ENCODE measurements at places on chromosomes 4 and X.

DNA sequence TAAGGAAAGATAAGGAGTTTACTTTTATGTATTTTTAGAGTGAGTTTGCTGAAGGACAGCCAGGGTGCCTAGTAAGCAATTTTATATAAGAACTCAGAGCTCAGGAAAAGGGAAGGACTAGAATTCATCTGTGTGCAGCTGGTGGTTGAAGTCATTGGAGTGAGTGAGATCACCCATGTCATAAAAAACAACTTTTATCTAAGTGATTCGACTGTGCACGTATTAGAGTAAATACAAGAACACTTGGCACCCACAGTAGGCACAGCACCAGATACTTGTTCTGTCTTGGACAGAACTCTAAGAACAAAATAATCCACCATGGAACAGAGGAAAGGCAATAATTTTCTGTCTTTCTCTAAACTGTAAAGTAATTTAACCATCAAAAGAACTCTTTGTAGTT, 31.6 kb downstream of the SYNPO2 start:
- peak; percentile 10 for DNase-seq

DNA sequence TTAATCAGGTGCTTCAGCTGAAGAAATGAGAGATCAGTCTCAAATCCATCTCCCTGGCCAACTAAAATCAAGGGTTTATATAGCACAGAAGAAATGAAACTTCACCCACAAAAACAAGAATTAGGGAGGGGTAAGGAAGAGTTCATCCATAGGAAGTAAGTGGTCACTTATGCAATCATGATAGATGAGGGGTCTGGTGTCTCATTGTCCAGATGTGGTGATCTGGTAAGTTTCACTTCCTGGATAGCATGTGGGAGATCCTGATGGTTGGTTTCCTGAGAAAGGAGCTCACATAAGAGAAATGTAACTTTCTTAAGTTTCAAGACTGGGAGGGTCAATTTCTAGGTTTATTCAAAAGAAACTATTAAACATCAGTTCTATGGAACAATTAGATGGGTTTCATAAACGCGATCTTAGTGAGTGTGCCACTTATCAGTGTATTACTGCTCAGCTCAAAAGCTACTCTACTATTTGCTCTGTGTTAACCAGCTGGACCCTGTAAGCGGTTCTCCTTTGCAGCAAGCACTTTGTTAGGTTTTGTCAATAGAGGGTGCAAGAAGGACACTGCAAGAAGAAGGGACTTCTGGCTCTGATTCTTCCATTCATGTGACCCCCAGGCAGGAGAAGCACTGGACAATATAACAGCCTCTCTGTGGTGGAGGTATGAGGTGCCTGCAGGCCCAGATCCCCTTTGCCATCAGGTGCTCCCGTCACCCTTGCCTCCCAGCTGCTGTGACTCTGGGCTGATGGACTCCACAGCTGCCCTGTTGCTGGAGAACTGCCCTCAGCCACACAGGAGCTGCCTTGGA, 35.4 kb upstream of the HPSE start:
- no peak for DNase-seq

- no peak for DNase-seq
These were observed 540.0 kb upstream of the NR3C2 start for GRCh38 chr4:148982200-148982599.

DNA sequence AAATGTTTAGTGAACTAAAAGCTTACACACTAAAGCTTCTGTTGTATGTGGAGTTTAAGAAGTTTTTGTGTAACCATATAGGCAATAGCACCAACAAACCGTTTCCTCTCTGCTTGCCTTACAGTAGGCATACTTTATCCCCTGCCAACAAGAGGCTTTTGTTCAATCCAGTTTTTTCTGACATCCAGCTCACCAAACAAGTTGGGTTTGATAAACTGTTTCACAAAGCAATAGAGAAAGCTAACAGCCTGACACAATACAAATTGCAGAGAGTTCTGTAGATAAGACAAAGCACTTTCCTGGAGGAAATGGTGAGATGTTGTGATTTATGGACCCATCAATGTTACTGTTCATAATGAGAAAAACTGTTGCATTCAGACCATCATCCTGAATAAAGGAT, 53.8 kb downstream of the PACRGL start:
- DNase-seq = no peak

DNA sequence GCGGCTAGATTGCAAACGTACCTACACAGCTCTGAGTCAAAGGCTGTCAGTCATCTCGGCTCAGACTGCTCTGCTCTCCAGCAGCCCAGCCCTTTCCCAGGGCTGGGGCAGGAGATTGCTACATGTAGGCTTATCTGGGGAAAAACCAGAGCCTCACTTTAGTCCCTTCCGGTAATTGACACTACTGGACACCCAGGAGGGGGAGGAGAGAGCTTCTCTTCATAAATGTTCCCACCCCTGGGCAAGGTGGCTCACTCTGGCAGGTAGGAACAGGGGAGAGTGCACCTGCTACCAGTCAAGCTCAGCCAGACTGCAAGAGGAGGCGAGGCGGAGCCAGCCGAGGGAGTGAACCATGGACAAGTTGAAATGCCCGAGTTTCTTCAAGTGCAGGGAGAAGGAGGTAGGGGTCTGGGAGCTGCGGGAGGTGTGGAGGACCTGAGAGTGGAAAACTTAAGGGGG, at the start of gene SLC6A14:
Gene SLC6A14, plus strand, starts transcription at position 249 of the 459 bp plus-strand sequence. Its CDS starts 104 bp downstream, at position 353.
- DNase-seq = no peak

DNA sequence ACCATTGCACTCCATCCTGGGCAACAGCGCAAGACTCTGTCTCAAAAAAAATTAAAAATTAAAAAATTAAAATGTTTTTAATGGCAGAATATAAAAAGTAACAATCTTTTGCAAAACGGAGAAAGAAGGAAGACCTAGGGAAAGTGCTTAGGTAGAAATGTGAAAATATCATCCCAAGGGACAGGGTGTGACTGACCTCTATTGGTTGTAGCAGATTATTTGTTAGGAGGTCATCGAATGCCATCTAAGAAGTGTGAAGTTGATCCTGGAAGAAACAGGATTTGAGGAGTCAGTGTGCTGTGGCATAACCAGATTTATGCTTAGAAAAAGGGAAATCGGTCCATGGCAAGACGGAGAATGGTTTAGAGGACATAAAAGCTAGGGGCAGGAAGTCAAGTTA, 18.1 kb upstream of the C4orf36 start:
- DNase-seq = no peak

GRCh38 chr4:102263024-102263787, 82.1 kb downstream of the SLC39A8 start:
- DNase-seq = peak; percentile 27

- DNase-seq = no peak
These were observed 31.6 kb downstream of the TMEM31 start for GRCh38 chrX:103742339-103742738.

DNA sequence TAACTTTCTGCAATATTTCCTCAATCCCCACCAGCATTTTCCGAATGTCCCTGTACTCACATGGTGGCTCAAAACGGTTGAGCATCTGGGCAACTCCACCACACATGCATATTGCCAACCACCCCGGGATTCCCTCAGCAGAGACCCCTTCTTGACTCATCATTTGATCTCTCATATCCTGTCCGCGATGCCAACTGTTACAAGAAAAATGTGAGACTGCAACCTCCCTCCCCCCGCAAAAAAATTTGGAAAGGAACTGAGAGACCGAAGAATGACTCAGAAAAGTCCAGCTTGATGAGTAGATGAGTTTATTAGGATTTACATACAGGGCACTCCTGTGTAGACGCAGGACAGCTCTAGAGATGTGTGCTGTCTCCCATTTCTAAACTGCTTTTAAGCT, 561.4 kb downstream of the ZIC3 start:
- no peak for DNase-seq

DNA sequence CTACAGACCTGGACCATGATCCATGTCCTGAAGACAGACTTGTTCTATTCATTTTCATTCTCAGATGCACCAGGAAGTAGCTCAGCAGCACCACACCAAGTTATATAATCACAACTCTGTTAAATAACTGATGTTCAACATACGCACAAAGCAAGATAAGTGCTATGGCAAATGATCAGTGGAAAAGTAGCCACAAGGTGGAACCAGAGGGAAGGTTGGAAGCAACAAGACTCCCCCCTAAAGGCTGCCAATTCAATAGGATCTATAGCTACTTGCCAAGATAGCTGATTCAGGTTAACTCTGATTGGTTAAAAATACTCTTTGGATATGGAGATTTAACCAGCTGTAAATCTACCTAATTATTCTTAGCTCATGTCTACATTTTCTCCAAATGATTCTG, 23.7 kb upstream of the FAM47B start:
- DNase-seq = peak; percentile 27

DNA sequence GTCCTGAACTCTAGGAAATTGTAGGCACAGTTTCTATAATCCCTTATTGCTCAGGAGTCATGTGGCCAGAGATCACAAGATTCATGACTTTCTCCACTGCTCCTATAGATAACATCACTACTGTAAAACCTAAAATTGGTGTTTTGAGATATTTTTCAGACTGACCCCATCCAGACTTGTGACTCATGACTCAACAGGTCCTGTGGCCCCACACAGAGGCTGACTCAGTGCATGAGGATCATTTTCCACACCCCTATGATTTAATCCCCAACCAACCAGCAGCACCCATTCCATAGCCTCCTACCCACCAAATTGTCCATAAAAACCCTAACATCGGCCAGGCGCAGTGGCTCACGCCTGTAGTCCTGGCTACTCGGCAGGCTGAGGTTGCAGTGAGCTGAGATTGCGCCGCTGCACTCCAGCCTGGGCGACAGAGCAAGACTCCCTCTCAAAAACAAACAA, 13.2 kb upstream of the XIAP start:
- peak; percentile 70 for DNase-seq

- no peak for DNase-seq
These were observed 768 bp upstream of the CXCL10 start for GRCh38 chr4:76024065-76024464.

- no peak for DNase-seq
These were observed 86.0 kb downstream of the NDST3 start for GRCh38 chr4:118120120-118120760.

DNA sequence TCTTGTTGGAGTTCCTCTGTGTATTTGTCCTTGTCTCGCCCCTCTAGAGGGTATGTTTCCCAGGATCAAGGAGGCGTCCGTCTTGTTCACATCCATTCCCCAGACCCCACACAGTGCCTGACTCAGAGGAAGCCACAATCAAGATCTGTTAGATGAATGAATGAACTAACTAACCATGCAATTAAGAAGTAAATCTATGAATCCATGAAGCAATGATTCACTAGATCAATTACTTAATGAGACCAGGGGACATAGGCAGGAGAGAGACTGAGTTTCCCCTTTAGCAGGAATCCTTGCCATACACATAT, 11.9 kb downstream of the BLOC1S4 start:
- DNase-seq = no peak

DNA sequence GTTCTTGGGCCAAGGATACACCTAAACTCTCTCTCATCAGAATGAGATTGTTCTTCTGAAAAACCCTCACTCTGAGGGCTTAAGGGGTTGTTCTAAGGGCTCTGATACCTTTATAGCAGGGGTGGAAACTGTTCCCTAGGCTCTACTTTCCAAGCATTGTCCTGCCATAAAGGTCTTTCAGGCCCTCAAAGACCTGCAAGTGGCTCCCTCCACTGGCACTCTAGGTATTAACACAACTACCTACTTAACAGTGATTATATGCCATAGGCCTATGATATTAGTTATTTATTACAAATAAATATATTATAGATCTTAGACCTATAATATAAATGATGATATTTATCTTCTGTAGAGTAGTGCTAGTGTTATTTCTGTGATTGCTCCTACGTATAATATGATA, 473.7 kb upstream of the RPS6KA3 start:
- no peak for DNase-seq

DNA sequence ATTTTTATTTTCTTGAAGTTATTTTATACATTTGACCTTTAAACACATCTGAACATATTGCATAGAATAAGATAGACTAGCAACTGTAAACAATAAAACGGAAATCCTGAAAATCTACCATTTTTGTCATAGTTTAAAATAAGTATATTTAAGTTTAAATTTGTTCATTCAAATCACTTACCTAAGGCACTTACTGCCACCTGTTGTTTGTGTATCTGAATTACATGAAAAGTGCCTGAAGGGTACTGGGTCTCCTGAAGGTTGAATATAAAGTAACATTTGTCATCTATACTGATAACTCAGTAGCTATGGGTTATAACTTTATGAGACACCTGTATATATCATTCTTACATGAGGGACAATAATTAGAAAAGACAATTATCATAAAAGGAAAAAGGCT, 38.6 kb downstream of the TRPC5 start:
- DNase-seq = no peak

DNA sequence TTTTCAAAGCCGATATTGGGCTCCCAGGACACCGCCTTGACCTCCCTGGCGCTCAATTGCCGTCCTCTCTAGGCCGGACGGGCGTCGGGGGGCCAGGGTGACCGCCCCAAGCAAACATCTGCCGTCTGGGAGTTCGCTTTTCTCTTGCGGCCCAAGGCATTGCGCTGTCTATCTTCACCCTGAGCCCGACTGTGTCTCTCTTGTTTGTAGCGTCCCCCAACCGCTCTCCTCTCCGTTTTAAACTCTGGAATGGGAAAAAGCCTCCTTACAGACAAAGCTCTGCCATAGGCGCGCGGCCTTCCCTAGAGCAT, 551 bp upstream of the ARX start:
- no peak for DNase-seq

GRCh38 chrX:123267220-123267619, 83.1 kb downstream of the GRIA3 start:
- peak; percentile 21 for DNase-seq

DNA sequence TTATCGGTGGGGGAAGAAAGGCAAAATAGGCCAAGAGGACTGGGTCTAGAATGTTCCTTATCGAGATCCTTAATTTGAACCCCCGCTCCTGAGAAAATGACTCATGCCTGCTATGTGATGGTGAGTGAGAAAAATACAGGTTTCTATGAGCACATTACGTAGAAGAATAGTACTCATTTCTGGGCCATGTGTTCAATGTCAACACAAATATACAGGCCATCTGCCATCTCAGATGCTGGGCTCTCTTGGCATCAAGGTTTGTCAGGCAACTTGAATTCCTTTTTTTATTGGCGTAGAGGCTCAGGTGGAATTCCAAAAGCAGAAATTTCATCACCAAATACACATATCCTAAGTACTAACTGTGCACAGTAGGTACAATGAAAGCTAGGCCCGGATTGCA, 81.4 kb upstream of the TRIM2 start:
- no peak for DNase-seq

DNA sequence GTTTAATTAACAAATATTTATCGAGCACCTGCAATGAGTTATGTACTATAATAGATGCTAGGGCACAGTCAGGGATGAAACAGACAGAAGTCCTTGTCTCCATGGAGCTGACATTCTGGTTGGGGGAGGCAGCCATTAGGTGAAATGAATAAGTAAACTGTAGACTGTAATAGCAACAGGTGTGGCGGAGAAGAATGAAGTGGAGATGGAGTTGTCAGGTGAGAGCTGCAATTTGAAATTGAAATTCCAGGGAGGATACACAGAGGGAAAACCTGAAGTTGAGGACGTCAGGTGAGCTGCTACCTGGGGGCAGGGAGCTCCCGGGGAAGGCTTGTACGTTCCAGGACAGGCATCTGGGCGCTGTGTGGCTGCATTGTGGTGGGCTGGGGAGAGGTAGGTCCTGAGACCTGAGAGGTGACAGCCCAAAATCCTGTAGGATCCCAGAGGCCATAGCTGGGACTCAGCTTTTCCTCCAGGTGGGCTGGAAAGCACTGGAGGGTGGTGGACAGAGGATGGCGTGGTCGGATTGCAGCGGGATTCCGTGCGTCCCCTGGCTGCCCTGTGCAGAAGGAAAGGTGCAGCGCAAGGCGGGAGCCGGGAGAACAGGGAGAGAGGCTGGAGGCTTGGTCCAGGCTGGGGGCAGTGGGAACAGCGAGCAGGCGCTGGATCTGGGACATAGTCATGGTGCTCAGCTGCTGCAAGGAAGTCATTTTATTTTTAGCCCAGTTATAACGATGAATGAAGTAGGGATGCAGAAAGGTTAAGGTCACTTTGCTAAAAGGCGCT, 24.8 kb downstream of the CYTL1 start:
- no peak for DNase-seq

All from AG09309 (cell line).